ENCODE measurements at places on chromosomes 2 and 18. TPM values are rescaled to one million over a fixed set of nuclear protein-coding genes. Genes with fewer than 3 reads are reported as not detected.

GRCh38 chr2:73856214-73856613 lies 27.5 kb downstream of the STAMBP start:
- no peak for DNase-seq

NCKAP5 gene
- 2.3 TPM for total RNA-seq

PER2 gene
- total RNA-seq: 26.8 TPM

BUB1 gene
- 18.6 TPM for total RNA-seq

DNA sequence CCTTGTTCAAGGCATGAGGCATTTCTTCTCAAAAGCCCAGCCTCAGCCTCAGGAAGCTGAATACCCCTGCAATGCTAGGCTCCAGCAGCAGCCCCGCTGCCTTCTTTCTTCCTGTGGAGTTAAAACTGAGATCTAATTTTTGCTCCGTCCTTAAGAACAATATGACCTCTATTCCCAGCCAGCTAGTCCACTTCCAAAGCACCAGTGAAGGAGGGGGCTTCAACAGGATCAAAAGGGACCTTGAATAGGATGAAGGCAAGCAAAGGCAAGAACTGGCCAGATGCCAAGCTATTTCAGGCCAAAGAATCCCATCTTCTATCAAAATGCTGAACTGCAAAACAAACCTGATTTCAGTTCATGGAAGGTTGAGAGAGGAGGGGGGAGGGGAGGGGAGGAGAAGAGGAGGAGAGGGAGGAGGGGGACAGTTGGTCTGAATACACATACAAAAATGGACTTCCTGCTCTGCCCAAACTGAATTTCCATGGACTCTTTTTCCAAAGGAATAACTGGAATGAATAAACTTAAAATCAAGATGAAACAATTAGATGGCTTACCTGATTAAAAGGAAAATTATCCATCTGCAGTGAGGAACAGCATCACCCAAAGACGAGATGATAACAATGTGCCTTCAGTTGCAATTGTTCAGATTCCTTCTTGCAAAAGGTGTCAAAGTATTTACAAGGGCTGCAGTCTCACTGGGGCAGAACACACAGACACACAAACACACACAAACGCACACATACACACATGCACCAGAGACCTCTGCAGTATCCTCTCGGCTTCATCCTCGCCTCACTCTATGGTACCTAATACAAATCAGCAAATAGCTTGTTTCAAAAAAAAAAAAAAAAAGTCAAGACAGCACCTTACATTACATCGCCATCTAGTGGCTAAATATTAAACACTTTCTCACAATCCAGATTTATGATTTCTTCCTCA lies at the start of gene SCN1A:
SCN1A (minus strand) TSS at position 804 of the 939 bp plus-strand sequence. CDS start 54,399 bp downstream, outside the sequence.
- no peak for DNase-seq

GRCh38 chr2:194105358-194105757 lies 1551.7 kb upstream of the SLC39A10 start:
- DNase-seq: no peak

GRCh38 chr18:69974365-69974764 lies 26.7 kb upstream of the CD226 start:
- DNase-seq: no peak

DNA sequence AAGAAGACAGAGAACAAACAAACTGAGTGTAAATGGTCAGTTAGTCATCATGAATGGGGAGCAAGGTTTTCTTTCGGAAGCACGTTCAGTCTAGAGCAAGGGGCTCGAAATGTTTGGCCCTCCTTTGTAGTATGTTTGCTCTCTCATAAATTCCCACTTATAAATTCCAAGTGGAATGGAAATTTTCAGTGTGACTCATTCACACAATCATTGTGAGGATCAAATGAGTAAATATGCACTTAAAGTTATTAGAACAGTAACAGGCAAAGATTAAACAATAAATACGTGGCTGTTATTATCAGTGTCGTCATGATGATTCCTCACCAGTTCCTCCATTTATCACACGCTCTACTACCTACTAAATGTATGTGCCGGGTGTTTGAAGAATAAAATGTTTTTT lies 10.5 kb downstream of the CNGA3 start:
- DNase-seq: no peak

DNA sequence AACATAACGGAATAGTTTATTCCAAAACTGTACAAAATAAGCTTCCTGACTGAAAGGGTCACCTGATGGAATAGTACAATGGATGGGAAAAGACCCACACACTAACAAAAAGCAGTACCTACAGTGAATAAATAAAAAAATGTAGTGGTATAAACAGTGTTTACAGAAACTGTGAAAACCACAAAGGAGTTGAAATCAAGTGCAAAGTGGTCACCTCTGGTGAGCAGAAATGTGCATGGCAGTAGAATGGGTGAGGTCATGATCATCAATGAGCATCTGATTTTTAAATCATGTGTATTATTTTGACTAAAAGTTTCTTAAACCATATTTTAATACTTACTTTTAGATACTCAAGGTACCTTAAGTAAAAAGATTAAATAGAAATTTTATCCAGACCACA lies 11.4 kb downstream of the WDSUB1 start:
- DNase-seq: no peak

SPRED2 gene
- total RNA-seq: 65.0 TPM

SUPT7L gene
- 30.3 TPM for total RNA-seq

DNA sequence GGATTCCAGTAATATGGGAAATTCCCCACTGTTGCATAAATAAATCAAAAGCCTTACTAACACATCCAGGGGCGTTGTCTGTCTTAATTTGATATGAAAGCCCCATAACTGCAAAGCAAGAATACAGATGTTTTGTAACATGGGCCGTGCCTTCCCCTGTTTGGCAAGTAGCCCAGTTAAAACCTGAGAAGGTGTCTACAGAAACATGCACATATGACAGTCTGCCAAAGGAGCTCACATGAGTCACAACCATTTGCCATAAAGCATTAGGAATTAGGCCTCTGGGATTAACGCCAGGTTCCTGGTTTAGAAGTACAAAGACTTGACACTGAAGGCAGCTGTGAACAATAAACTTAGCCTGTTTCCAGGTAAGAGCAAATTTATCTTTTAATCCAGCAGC lies 43.1 kb upstream of the LONRF2 start:
- peak; percentile 3 for DNase-seq

DNA sequence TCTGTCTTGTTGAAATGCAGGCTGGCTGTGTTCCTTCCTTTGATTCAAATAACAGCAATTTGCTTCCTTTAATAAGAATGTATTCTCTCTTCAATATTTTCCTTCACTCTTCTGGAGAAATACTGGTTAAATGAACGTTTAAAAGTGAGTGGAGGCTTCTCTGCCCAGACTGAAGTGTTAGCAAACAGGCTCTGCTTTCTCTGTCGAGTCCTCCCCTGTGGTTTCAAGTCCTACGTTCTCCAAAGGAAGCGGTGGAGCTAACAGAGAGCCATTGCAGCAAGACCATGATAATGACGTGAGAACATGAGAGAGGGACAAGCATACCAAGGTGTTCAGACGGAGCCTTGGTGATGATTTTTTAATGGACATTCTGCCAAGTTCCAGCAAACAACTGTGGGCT lies 26.2 kb upstream of the PID1 start:
- no peak for DNase-seq

GRCh38 chr18:14947482-14948162 lies 199.7 kb downstream of the ANKRD30B start:
- DNase-seq: no peak

DTNA gene
- total RNA-seq: 2.8 TPM

SERPINB13 gene
- not detected for total RNA-seq

DNA sequence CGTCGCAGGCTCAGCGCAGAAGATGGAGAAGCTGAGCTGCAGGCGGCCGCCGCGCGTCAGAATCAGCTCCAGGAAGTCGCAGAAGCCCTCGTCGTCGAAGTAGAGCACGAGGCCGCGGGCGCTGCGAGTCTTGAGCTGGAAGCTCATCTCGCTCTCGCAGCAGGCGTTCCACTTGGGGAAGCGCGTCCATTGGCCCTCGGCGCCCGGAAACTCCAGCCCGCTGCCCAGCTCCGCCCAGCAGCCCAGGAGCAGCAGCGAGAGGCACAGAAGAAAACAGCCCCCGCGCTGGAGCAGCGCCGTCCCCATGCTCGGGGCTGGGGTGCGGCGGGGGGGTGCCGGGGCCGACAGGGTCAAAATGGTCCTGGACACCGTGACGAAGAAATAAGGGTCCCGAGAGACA lies 4.0 kb downstream of the NRXN1 start:
- peak; percentile 40 for DNase-seq

DNA sequence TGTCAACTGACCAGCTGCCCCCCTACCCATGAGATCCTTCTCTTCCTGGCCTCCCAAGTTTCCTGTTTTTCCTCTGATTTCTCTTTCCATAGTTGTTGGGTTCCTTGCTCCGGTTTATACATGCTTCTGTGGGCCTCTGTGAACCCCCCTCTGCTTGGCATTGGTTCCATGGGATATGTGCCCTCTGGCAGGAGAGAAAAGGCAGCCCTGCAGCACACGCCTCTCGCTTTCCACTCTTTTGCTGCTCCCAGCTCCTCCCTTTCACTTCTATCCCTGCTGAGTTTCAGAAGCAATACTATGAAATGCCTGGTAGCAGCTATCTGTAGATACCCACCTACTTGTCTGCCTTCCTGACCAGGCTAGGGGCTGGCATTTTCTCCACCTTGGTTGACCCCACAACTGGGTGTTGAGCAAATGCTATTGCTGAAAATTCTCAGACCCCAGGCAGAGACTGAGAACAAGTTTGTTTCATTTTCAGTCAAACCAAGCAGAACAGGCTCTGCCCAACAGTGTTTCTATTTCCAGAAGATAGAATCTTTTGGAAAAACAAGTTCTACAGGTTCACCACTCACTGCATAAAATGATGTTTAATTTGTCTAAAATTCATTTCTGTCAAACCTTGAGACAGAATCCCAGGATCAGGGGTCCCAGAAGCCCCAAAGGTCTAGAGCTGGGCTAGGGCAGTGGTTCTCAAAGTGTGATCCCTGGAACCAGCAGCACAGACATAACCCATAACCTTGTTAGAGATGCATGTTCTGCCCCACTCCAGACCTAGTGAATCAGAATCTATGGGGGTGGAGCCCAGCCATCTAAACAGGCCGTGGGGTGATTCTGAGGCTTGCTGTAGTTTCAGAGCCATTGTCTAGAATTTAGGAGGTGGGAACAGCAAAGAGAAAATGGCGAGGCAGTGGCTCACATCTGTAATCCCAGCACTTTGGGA lies 13.4 kb downstream of the CAPG start:
- no peak for DNase-seq

DNA sequence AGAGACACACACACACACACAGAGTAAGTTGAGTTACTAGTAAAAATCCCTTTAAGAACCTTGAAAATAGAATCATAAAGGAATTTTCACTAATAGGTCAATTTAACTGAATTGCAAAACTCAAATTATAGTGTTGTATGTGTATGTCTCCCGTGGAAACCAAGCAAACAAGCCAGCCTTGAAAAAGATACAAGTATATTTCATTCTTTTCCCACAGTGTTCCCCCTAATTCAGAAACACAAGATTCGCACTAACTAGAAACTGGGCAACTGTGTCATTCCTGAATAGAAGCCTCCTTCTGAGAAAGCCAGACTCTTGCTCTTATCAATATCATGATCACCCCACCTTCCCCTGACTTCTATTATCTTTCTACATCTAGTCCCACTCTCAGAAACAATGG lies 229.5 kb downstream of the PIEZO2 start:
- DNase-seq: no peak

GALNT1 gene
- 118 TPM for total RNA-seq

- DNase-seq: peak; percentile 66
Measured at GRCh38 chr18:13823707-13824395, at the start of gene MC5R. MC5R (plus strand) TSS chr18:13824149; CDS start chr18:13825766, 1,617 bp downstream.

DNA sequence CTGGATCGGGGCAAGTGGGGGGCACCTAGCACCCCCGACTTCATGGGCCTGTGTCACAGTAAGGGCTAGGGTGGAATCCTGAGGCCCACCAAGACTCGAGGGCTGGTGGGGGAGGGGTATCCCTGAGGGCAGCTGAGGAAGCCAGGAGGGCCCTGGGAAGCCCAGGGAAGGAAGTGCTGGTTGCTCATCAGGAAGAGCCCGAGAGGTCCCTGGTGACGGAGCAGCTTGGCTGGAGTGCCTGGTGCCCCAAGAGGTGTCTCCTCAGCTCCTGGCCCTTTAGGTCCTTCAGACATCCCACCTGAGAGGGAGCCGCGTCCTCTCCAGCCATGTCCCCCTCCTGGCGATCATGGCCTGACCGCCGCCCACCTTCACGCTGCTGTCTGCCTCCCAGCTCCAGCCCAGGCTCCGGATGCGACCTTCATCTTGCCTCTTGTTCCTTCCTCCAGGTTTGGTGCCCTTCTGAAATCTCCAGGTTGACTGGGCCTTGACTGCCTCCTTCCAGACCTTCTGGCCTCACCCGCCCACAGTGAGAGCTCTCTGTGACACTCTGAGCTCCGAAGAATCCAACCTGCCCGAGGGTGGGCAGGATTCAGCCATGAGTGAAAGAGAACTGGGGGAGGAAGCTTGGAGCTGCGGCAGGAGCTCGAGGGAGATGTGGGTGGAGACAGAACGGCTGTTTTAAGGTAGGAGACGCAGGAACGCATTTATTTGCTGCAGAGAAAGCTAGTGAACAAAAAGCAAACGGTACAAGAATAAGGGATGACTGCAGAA lies 42.7 kb upstream of the SEMA4C start:
- no peak for DNase-seq

DNA sequence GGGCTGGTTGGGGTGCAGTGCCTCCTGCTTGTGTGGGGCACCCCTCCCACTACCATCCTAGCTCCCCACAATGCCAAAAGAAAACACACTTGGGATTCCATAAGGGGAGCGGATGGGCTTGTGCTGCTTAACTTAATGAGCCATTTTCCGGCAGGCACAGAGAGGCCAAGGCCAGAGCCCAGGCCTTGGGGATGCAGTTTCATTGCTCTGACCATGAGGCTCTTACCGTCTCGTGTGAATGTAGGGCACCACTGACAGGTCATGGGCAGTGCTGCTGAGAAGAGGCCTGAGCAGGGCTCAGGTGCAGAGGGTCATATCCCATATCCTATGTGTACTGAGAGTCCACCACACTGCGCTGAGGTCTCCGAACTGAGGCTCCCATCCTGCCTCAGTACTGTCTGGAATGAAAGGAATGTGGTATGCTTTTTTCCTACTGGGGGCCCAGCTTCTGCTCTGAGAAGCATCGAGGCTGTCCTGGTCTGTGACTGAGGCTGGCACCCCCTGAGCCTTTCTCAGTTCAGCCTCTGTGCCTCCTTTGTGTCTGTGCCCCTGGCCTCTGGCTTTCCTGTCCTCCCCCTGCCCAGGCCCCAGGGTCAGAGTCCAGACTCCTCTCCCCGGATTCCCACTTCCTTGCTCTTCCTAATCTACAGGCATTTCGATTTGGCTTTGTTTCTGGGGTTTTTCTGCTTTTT lies 45.2 kb upstream of the MAPRE3 start:
- no peak for DNase-seq

LPIN1 gene
- 29.7 TPM for total RNA-seq

- no peak for DNase-seq
Measured at GRCh38 chr18:63422864-63423304, 608 bp upstream of the VPS4B start.

DNA sequence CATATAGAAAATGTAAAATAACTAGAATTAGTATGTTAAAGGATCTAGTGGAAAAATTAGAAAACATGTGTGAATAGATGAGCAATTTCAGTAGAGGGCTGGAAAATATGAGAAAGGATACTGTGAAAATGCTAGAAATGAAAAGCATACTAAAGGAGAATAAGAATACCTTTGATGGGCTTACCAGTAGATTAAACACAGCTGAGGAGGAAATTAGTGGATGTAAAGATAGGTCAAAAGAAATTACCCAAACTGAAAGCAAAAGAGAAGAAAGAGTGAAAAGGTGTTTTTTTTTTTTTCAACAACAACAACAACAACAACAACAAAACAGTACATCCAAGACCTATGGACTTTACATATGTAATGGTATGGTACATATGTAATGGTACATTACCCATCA lies 41.0 kb upstream of the CTIF start:
- DNase-seq: no peak

GRCh38 chr2:238895361-238895882 lies 47.5 kb downstream of the TWIST2 start:
- no peak for DNase-seq

- no peak for DNase-seq
Measured at GRCh38 chr2:190199109-190199508, 120.5 kb downstream of the HIBCH start.
